ENCODE measurements at places on chromosomes 4 and X.

DNA sequence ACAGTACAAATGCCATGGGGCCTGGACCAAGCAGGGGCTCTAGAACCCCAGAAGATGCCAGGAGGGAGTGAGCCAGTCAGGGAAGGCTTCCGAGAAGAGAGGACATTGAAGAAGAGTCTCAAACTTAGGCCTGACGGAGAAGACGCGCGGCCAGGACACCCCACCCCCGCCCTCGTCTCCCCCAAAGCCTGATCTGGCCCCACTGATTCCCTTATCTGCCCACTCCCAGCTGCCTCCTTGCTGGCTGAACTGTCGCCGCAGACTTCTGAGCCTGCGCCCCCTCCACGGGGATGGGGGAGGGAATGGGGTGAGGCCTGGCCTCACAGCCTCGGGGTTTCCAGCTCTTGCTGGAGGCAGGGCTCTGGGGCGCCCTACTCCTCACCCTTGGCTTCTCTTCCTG, 3.6 kb upstream of the GATA1 start:
- no peak for DNase-seq

- DNase-seq = peak; percentile 73
Observed at GRCh38 chr4:121980643-121981042, 28.8 kb upstream of the TRPC3 start.

GRCh38 chr4:158314756-158315487, 104.6 kb downstream of the TMEM144 start:
- peak; percentile 96 for DNase-seq

GRCh38 chrX:37361596-37361995, 12.4 kb downstream of the PRRG1 start:
- peak; percentile 47 for DNase-seq

DNA sequence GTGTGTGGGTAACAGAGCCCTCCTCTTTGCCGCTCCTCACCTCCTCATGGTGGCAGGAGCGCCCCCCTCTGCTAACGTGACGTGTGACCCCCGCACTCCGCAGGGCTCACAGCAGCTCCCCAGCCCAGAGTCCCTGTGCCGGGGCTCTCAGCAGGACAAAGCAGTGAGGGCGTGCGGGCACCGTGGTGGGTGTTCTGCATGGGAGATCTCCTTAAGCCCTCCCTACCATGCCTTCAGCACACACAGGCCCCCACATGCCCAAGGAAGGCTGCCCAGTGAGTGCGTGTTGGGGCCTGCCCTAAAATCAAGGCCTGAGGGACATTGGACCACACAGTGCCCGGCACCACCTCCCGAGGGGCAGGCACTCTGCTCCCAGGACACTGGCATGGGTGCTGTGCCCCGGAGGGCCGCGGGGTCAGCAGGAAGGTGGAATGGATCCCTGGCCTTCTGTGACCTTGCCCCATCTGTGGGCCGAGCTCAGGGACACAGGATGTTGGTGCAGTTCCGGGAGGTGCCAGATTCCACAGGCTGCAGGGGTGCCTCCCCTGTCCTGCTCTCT, 10.1 kb downstream of the PSAPL1 start:
- no peak for DNase-seq

DNA sequence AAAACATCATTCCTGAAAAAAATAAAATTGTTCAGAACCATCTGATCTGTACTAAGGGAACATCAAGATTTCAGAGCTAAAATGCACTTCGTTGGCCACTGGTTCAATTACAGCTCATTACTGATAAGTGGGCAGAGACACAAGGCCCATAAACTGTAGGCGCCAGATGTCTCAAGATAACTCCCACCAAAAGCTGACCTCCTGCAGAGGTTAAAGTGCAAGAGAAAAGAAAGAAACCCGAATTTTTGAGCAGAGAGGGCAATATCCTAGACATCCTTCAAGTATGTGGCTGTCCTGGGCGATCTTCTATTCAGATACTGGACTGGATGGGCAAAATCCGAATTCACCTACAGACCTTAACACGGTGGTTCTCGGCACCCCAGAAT, 660 bp downstream of the GEMIN8 start:
- DNase-seq = no peak

DNA sequence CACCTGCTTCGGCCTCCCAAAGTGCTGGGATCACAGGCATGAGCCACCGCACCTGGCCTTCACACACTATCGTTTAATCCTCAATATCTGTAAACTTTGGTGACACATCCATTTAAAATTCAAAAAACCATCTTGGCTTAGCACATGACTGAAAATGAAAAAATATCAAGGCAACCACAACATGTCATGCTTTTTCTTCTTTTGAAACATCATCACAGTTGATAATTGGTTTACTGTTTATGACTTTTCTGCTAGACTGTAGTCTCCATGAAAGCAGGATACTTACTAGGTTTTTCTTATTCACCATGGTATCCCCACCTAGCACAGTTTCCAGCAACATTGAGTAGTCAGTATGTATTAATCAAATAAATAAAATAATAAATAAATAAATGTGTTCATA, 11.0 kb downstream of the GNRHR start:
- DNase-seq = no peak

- no peak for DNase-seq
Observed at GRCh38 chr4:128590034-128590740, 219.3 kb upstream of the JADE1 start.

Data from fibroblast of upper back skin (primary cell).